ENCODE measurements at places on chromosomes 2 and 18.

GRCh38 chr2:138391946-138392345 lies 109.6 kb upstream of the SPOPL start:
- no peak for DNase-seq

DNA sequence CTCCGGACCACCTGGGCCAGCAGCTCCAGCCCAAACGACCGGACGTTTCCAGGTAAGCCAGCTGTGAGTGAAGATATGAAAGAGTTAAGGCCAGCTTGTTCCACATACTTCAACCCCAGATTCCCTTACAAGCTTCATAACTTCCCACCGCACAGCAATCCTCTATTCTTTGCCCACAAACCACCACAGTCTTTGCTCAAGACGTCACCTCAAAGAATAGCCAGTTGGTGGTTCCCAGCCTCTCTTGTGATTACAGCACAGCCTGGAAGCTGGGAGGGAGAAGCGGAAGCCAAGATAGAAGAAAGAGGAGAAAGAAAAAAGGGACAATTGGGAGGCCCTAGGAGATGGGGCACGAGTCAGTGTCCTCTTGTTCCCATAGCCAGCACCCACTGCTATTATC lies 70.6 kb downstream of the NRP2 start:
- no peak for DNase-seq

GRCh38 chr2:241545523-241546473 lies 12.7 kb upstream of the BOK start:
- DNase-seq: no peak

DNA sequence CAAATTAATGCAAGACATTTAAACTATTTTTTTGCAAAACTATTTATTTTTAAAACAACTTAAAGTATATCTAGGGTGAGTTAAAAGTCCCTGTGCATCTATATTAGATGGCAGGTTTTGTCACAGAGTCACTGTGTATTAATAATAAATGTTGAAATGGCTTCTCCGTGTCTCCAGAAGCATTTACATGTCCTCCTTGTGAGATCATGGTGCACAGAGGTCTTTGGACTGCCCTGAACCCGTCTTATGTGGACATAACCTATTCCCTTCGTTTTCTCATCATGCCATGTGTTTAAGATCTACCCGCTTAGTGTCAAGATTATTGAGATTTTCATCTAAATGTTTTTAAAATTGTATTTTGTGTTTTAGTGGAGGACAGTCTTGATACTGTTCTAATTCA lies 39.3 kb downstream of the SOCS6 start:
- DNase-seq: no peak

DNA sequence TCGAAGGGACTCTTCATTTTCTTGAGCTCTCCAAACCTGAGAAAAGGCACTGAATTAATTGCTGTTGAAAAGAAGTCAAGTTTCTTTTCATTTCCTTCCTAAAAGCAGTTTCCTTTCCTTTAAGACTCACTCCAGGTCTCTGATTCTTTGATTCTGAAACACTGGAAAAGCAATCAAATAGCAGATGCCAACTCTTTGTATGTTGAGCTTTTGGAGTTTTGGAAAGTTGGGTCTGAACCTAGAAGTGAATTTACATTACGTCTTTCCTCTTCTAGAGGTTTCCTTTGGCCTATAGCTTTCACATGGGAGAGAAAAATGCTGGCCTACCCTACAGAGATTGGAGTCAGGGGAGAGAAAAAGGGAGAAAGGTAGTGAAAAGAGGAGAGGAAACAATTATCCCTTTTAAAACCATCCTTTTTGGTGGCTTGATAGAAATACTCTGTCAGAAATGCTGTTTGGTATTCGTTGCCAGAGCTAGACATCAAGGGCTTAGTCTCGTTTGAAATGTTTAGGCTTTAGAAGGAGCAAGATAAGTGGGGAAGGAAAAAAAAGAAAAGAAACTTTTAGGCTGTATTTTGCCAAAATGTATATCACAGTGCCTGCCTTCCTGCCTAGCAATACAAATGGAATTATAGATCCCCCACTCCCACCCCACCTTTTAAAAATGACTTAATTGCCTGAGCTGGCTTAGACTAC lies 187.7 kb downstream of the PRPF40A start:
- no peak for DNase-seq

DNA sequence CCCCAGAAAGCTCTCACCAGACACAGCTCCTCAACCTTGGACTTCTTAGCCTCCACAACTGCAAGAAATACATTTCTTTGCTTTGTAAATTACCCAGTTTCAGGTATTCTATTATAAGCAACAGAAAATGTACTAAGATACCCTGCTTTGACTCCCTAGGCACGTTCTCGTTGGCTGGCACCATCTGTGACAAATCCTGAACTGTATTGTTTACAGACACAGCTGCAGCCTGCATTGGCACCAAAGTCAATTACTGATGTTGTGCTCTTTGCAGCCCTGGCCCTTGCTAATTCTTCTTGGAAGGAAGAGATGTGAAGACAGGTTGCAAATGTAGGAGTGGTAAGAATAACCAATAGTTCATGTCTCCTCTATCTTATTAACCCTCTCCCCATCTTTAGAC lies 72.7 kb upstream of the FAM136A start:
- no peak for DNase-seq

DNA sequence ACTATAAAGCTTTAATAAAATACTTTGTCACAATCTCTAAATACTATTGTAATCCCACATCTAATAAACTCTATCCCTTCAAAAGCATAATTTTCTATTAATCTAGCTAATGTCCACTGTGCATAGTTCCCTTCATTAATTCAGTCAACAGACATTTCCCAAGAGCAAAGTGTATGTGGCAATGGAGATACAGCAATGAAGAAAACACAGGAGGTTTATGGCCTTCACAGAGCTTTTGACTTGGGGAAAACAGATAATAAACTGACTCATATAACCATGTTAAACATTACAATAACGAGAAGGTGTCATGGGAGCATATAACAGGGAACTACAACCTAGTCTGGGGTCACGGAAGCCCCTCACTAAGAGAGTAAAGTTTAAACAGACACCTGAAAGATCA lies 86.3 kb downstream of the SPIRE1 start:
- DNase-seq: no peak

DNA sequence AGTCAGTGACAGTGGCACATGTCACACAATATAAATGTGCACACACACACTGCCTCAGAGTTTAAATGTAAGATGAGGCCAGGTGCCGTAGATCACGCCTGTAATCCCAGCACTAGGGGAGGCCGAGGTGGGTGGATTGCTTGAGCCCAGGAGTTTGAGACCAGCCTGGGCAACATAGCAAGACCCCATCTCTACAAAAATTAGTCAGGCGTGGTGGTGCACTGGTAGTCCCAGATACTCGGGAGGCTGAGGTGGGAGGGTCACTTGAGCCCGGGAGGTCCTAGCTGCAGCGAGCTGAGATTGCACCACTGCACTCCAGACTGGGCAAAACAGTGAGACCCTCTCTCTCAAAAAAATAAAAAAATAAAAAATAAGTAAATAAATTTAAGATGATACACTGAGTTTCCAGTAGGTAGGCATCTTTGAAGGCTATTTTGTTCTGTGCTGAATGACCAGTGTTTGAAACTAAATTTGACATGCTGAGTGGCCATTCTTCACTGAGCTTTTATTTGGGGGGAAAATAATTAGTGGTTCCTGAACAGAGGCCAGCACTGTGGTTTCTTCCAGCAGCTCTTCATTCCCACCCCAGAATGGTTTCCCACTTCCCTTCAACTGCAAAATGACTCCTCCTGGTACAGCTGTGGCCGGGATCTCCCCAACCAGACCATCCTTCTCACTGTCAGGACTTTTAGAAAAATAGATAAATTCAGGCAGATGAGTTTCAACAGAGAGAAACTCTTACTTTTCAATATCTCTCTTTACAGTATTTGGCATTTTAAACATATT lies 44.9 kb downstream of the PSMG2 start:
- DNase-seq: no peak

DNA sequence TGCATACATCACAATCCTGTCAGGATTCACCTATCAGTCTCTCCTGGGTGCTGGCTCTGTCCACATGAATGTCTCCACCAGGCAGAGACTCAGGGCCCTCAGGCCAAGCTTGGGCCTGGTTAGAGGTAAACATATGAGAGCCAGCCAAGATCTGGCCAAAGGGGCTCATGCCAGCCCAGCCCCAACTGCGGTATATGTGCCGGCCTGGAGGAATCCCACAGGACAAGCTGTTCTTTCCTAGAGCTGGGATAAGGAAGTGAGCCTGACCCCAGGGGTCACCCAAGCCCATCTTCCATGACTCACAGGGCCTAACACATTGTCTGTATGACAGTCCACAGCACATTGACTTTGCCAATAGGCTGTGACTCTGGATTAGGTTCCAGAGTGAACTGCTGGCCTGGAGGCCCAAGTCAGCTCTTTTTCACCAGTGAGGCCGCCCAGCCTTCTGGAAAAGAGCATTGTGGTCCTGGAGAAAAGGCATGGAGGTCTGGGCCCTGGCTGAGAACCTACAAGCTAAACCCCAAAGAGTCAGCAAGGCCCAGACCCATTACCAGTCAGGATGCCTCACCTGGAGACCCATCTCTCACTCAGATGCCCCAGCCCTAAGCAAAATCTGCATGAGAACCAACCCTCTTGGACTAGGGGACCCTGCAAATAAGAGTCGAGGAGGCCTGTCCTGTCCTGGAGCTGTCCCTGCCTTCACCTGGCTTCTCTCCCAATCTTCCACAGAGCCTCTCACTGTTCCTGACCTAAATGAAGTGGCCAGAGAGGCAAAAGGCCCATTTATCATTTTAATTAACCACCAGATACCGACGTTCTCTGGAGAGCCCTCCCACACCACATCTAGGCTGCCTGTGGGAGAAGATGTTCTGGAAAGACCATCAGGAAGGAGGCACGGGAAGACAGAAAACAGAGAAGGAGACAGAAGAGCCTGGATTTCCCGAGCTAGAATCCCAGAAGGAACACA lies 120.9 kb upstream of the PKDCC start:
- no peak for DNase-seq

- DNase-seq: no peak
These were observed 466.6 kb upstream of the TNP1 start for GRCh38 chr2:217326238-217327022.

GRCh38 chr18:74773171-74773624 lies 175.5 kb downstream of the ZNF407 start:
- no peak for DNase-seq

GRCh38 chr2:190470256-190470826 lies 62.2 kb downstream of the MFSD6 start:
- DNase-seq: no peak

DNA sequence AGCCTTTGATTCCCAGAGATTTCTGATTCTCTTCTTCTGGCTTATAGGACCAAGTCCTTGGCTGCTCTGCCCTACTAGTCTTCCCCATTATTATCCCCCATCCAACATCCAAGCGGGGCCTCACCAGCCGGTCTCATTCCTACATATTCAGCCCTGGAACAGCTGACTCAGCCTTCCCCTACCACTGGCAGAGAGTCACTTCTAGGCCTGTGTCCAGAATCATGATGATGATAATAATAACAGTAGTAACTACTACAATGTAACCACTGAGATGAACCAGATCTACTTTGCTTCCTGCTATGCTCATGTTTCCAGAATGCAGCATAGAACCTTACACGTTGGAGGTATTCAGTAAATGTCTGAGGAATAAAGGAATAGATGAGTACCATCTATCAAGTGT lies 295.2 kb downstream of the SRBD1 start:
- no peak for DNase-seq

DNA sequence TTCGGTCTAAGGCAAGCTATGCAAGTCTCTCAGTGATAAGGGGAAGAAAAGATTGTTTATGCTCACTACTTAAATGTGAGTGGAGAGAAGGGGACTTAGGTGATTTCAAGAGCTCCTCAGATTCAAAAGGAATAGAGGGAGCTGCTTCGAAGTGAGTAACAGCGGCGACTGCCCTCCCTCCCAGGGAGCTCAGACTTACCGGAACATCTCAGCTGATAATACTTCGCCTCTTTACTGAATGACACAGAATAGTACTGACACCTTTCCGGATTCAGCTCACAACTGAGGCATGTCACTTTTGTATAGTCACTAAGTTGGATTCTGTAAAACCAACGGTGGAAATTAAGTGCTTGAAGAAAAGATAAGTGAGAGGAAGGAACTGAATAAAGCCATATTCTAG lies 55.5 kb downstream of the DPP4 start:
- DNase-seq: no peak

DNA sequence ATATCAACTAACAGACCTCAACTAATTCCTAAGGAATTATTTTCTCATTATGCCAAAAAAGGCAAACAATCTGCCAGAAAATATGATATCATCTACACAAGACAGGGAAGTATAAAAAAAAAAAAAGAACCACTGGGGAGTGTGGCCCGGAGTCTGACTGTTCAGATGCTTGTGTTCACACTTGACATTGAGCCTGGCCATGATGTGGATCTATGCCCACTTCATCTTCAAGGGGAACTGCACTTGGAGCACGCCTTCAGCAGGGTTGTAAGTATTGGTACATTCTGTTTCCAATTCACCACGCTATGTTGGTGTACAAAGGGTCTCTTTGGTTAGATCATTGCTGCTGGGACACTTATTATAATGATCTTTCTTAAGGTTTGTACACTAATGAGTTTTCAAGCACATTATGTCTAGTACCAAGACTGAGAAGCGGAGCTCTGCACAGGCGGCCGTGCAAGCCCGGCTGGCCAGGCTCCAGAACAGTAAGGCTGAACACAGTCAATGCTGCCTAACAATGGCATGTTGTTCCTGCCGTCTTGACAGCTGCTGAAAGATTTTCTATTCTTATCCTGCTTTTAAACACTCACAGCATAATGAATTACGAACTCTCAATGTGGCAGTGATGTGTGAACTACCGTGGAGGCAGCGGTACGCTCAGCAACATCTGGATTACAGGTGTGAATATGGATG lies 788.4 kb upstream of the SOX11 start:
- no peak for DNase-seq

GRCh38 chr2:189412330-189412953 lies 28.8 kb upstream of the WDR75 start:
- no peak for DNase-seq

DNA sequence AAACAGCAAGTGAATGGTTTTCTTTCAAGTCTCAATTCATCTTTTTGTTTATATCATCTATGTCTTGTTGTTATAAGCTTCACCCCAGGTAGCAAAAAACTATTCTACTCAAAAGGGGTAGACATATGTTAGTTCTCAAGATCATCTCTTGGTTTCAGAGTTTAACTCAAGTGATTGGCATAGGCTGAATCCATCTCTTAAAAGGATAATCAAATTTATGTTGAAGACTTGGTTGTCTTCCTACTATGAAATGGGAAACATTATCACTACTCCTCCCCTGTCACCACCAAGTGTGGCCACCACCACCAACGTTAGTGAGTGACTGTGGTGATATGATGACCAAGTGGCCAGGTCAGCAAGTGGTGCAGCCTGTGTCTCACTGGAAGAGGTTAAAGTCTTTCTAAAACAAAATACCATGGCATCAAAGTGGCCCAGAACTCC lies 1.5 kb downstream of the IL1B start:
- DNase-seq: no peak

All from NCI-H1930 (cell line).